ENCODE measurements at places on chromosomes 16 and 17.
A peak's percentile ranks its signal among the peaks of the same experiment; 100 is the strongest.

DNA sequence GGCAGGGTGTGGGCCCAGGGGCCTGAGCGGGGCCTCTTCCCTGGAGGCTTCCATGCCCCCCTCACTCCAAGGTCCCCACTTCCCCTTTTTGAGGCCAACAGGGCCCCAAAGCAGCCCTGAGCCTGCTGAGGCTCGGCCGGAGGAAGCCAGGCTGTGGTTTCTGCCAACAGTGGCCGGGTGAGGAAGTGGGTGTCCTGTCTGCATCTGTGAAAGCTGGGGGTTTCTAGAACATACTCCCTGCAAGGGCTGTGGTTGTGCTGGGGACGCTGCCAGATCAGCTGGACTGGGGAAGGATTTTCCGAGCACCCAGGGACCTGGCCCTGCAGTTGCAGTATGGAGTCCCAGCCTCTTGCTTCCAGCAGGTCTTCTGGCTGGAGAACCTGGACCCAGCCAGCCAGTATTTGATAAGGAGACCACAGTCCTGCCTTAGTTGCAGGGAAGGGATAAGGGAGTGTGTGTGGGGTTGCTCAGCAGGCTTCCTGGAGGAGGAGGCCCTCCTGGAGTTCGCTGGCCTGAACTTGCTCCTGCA lies 15.7 kb downstream of the ADCY7 start:
- DNase-seq: no peak

DNA sequence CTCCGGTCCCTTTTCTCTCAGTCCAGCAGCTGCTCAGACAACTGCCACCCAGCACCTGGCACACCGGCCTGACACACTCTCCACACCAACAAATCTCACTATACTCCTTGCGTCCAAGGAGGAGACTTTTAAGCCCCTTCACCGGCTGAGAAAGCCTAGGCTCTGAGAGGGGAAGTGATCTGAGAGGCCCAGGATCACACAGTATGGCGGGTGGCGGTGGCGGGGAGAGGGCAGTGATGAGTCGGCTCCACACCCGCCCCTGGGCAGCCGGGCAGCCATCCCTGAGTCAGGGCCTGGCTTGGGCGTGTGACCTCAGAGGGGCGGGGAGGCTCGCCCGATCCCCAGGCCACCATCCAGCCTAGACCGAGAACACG lies 569 bp downstream of the FLII start:
- DNase-seq: no peak

- DNase-seq: no peak
Measured at GRCh38 chr16:50390371-50390771, 21.6 kb upstream of the BRD7 start.

- no peak for DNase-seq
Measured at GRCh38 chr16:73234496-73234895, 186.6 kb upstream of the ZFHX3 start.

GRCh38 chr17:10059684-10060211 lies 138.7 kb downstream of the GAS7 start:
- no peak for DNase-seq

DNA sequence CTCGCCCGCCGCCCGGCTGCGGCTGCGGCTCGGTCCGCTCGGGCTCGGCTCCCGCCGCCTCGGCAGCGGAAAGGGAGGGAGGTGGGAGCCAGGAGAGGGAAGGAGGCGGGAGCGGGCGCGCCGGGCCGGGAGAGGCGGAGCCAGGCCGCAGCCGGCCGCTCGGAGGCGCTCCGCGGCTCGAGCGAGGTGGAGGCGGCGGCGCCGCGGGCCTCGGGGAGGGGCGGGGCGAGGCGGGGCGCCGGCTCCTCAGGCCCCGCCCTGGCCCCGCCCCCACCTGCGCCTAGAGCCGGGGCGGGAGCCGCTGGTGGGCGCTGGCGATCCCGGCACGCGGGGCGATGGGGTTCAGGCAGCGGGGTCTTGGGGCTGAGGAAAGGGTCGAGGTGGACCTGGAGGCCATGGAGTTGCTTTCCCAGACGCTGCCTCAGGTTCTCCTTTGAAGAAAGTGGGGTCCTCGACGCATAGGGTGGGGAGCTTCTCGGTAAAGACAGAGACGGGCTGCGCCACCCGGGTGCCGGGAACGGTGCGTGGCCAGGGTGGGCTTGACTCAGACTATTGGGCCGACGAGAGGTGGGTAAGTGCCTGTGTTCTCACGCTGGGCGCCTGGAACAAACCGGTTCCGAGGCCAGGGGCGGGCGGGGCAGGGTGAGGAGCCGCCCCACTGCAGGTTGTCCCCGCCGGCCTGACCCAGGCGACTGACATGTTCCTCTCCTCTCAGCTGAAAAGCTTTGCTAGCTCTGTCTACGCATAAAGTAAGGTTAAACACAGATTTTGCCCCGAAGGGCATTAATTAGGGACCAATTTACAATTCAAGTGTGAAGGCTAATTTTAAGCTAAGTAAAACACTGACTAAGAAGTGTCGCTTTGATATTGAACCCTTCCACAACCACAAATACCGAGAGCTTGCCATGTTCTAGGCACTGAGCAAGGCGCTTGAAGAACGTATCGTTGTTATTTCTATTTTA lies at the start of gene CMTM4:
CMTM4 (minus strand) TSS at position 75 of the 962 bp plus-strand sequence. CDS start 218 bp downstream, outside the sequence.
- peak; percentile 35 for DNase-seq

GRCh38 chr16:11084876-11085485 lies 140.6 kb downstream of the CLEC16A start:
- no peak for DNase-seq

GRCh38 chr17:66805567-66805966 lies 29.4 kb upstream of the CACNG5 start:
- no peak for DNase-seq

GRCh38 chr16:22653876-22654275 lies 143.2 kb downstream of the NPIPB5 start:
- DNase-seq: no peak

DNA sequence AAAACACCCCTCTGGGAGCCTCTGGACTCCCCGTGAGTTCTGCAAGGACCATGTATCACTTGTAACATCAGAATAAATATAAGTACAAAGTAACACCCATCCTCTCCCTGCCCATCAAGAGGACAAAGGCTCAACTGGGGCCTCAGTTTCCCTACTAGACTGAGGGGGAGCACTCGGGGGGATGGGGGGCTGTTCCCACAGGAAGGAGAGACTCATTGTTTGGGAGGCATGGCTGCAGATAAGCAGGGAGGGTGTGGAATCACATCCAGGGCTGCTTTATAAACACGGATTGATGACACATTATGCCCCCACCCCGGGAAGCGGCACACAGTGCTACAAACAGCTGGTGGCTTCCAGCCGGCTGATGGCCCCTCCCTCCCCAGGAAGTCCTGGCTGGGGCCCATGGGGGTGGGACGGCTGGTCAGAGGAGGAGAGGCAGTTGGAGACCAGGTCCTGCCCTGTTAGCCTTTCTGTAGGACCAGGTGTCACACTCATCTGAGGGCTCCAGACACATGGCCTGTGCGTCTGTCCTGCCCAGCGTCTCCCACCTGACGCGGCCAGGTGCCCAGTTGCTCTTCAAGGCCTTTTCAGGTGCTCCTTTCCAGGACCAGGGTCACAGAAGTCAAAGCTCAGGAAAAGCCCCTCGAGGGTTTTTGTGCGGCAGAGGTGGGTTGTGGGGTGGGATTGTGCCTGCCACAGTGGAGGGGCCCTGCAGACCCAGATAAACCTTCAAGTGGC lies 1.3 kb upstream of the MPG start:
- no peak for DNase-seq

DNA sequence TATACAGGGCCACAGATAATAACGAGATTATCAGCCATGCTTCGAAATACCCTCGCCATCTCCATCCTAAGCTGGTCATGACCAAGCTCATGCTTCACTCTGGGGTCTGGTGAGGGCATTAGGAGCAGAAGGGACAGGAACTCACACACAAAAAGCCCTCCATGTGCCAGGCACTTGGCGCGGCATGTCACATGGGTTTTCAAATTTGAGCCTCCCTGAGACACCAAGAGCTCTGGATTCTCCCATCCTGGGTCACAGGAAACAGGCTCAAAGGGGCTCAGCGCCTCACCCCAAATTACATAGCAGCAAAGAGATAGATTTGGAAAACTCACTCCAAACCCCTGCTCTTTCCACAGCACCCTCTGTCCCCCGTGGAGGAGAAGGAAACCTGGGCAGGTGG lies 239.5 kb downstream of the GSG1L start:
- no peak for DNase-seq

DNA sequence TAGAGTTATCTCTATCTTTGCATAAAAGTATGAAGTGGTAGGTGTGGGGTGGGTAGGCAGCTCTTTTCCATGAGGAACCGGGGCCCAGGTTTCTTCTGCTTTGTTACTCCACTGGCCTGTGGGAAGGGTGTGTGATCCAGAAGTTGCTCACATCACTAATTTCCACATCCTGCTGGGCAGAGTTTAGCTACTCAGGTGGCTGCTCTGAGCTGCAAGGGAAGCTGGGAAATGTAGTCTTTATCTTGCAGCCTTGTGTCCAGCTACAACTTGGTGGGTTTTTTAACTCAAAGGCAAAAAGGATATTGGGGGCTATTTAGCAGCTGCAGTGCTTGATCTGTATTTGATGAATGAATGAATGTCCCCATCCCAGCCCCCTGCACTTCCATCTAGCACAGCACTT lies 335.3 kb downstream of the SNX29 start:
- no peak for DNase-seq

GRCh38 chr16:57479976-57480753 lies 6.1 kb downstream of the DOK4 start:
- DNase-seq: no peak

DNA sequence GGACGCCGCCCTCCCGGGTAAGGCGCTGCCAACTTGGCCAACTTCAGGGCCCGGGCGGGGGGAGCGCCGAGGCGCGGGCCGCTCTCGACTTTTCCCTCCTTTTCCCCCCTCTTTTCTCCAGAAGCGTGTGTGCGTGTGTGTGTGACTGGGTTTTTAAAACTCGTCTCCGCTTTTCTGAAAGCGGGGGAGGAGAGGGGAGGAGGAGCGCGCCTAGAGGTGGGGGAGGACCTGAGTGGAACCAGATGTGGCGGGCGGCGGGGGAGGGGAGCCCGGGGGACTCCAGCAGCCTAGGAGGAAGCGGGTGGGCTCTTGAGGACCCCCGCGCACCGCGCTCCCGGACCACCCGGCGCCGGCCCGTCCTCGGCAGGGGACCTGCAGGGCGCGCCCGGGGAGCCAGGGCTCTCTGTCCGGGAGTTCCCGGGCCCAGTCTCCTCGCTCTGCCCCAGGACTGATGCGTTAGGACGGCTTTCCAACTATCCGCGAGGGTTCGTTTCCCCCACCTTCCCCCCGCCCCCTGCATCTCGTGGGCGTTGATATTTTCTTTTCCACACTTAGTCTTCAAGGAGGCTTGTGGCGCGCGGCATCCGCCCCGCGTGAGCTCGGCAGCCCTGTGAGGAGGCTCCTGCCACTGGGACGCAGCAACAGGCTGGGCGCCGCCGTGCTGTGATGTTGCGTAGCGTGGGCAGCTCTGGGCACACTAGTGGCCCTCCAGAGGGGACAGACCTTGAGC lies 599 bp downstream of the MRC2 start:
- DNase-seq: no peak

DNA sequence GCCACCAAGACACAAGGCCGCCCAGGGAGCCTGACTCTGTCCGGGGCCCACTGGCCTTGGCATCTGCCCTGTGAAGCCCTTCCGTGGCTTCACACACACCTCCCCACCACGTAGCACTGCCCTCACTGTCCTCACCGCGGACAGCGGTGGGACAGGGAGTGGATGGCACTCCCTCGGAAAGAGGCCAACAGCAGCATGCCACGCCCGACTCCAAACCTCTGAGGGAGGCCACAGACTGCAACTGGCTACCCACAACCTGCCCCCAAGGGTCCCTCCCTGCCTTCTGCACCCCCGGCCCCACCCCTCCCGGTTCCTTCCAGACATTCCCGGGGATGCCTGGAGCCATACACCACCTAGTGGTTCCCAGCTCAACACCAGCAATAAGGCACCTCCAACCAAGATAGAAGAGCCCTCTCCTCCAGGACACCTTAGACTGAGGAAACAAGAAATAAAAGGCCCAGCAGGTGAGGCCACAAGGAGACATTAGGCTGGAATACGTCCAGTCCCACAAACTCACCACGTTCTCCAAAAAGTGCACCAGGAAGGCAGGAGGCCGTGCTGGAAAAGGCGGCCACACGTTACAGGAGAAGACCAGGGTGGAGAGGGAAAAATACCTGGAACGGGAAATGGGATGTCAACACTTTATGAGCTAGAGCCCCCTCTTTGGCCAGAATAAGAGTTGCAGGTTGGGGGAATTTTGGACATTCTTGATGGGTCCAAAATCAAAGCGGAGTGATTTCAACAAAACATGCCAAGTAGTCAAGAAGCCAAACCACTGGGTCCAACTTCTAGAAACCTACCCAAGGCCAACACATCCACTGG lies 310.0 kb downstream of the SOX9 start:
- DNase-seq: no peak

DNA sequence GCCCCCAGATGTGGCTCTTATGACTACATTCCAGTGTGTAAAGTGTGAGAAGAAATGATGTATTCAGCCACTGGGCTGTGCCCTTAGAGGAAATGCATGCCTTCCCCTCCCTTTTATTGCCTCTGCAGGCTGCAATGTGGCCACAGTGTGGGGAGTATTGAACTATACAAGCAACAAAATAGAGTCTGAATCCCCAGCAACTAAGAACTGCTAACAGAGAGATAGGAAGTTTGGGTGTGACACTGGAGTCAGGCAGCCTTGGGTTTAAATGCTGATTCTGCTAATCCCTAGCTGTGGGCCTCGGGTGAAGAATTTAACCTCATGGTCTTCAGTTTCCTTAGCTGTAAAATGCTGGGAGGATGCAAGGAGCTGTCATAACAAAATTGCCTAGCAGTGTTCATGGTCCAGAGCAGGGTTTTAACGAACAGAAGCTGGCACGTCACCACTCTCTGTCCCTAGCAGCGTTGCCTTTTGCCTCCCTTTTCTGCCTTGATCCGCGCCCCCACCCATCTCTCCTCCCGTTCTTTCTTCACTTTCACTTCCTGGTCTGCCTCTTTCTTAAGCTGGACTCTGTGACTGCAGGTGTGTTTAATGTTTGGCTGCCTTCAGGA lies 50.3 kb downstream of the KPNA2 start:
- no peak for DNase-seq

- DNase-seq: no peak
Measured at GRCh38 chr16:12784076-12784475, 19.6 kb downstream of the CPPED1 start.

DNA sequence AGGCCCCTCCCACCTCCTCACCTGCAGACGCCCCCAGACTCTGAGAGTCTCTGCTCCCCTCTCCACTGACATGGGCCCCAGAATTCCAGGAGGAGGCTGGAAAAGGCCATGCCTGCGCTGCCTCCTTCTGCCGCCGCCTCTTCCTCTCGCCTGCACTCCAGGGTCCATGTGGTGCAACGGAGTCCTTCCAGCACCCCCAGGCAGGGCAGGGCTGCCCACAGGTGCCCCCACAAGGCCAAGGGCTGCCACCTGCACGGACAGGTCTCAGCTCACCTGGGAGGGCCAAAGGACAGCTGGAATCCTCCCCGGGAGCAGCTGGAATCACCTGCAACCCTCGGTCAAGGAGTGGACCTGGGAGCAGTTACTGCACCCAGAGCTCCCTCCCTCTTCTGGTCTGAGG lies 194.9 kb downstream of the RBFOX3 start:
- no peak for DNase-seq

DNA sequence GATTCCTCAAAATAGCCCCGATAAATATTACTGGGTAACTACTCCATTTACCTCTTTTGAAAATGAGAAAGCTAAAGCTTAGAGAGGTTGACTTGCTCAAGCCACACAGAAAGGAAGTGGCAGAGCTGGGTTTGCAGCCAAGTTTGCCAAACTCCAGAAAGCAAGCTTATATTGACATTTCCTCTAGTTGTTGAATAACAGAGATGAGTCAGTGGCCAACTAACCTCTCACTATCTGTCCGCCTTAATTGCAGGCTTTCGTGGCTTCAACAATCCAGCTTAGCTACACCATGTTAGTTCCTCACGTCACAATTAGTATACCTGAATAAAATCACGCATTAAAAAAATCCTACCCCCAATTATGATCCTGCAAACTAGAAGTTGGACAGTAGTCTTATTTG lies 151.7 kb downstream of the CNTNAP4 start:
- DNase-seq: no peak
